Activated T-helper 17 cell treated with anti-CD3 and anti-CD28 coated beads, Interleukin-2, amount 50 U/mL, for 72 hours (primary cell): ENCODE measurements at places on chromosomes 16 and 17. TPM values are rescaled to one million over a fixed set of nuclear protein-coding genes. Genes with fewer than 3 reads are reported as not detected.

- ATAC-seq: no peak
These were observed 261.7 kb downstream of the CEP112 start for GRCh38 chr17:65930140-65930730.

DNA sequence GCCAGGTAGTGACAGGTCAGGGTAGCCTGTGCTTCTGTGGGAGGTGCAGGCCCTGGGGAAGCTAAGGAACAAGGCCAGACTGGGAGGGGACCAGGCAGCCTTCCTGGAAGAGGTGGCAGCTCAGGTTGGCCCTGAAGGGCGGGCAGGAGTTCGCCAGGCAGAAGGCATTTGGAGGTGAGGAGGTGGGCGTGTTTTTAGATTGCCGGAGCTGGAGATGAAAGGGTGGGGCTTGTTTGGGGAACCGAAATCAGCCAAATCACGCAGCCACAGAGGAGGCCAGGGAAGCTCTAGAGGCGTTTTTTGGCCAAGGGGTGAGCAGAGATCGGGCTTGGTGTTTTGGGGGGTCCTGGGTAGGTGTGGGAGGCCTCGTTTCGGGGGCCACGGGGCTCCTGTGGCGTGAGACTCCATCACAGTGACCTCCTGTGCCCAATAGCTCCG lies 7.6 kb downstream of the ADCY7 start:
- peak; percentile 14 for ATAC-seq

The MARVELD3 gene
- not detected for total RNA-seq

DNA sequence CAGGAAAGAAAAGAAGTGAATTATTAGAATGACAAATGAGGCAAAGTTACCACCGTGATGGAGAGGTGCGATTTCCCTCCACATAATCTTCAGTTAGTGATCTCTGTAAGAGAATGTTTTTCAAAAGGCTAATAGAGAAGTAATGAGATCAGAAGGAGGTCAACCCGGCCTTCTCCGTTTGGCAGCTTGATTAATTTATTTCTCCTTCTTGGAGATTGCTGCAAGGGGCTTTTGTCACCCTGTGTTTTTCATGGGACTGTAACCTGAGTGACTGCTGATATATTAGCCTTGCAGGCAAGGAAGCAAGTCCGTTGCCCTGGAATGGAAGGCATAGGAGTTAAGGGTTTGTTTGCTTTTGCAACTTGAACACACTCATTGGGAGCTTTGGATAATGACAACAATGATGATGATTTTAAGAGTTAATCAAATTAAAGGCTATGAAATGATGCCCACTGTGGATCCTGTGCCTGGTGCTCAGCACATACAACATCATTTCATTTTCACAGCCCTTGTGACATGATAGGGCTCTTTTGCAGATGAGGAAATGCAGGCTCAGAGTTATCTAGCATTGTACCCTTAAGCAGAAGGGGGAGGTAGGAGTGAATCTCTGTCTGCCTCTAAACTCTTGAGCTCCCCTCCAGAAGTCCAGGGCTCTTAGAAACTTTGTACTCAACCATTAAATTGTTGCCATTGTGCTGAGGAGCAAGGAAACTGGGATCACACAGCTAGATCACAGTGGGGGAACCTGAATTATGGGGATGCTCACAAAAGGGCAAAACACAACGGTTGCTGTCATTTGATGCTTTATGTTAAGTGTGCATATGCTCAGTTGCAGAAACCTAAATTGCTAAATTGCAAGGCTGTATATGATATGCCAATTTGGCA lies 226.3 kb downstream of the WWOX start:
- no peak for ATAC-seq

GRCh38 chr16:26129997-26130396 lies 438.2 kb downstream of the HS3ST4 start:
- ATAC-seq: no peak

DNA sequence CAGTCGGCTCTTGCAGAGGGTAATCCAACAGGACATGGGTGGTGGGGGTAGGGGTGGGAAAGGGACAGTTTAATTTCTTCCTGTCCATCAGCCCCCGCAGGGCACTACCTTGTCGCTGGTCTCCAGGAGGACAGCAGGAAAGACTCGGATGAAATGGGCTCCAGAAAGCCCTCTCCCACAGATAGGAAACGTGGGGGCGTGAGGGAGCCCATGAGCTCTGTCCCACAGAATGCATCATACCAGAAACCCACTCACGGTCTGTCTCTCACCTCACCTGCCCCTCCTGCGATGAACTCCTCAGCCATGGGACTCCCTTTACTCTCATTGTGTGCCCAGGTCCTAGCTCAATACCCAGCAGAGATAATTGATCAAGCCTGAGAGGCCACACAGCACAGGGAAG lies 240.1 kb downstream of the GSG1L start:
- ATAC-seq: no peak

DNA sequence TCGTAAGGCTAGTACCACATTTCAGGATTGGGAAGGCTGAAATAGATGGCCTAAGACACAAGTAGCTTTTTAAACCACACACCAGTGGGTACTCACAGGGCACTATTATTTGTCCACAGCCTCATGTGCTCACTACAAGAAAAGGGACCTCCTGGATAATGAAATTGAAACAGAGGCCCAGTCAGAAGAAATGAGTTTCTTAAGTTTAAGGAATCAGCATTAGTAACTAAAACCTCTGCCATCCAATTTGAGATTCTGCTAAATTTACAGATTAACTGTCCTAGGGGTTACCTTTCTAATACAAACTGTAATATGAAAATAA lies 3.0 kb downstream of the USP7 start:
- no peak for ATAC-seq

- no peak for ATAC-seq
These were observed at the start of gene SMTNL2 for GRCh38 chr17:4584101-4584916. SMTNL2 (plus strand) TSS chr17:4584529; CDS start chr17:4584606, 77 bp downstream.

- peak; percentile 83 for ATAC-seq
These were observed 419.4 kb downstream of the SOX9 start for GRCh38 chr17:72539981-72540897.

GRCh38 chr16:74487634-74488495 lies 66.6 kb upstream of the CLEC18B start:
- no peak for ATAC-seq

The EPX gene
- not detected for total RNA-seq

GRCh38 chr16:88982286-88983084 lies 5.5 kb upstream of the CBFA2T3 start:
- no peak for ATAC-seq

The CA7 gene
- total RNA-seq: not detected

DNA sequence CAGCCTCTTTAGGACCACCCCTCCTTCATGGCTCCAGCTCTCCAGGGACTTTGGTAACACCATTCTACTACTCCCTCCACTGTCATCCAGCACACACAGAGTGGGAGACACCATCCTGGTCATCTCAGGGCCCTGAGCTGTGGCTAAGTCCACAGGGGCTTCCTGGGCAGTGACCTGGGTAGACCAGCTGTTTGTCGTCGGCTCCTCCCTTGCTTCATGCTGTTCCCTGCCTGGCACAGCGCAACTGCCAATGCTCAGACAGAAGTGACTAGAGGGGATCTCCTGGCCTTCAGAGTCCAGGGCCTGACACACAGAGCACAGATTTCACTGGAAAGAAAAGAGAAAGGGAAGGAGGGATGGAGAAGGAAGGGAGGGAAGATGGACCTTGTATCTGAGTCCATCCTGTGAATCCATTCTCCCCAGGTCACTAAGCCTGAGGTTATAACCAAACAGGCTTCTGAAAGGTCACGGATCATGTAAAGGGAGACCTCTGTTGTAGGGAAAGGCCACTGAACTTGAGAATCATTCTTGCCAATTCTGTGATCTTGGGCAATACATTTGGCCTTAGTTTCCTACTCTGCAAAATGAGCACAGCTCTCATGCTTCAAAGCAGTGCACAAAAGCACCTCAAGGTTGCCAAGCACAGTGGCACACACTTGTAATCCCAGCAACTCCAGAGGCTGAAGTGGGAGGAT lies 18.5 kb upstream of the PHB1 start:
- no peak for ATAC-seq

The TRAP1 gene
- total RNA-seq: 238 TPM

The ARHGDIG gene
- total RNA-seq: not detected

The ASPA gene
- total RNA-seq: not detected

The TLCD2 gene
- 0.26 TPM for total RNA-seq
